ENCODE measurements at places on chromosomes 1 and 21. TPM values are rescaled to one million over a fixed set of nuclear protein-coding genes. Genes with fewer than 3 reads are reported as not detected.

Gene NIPAL3
- total RNA-seq = 28.8 TPM

DNA sequence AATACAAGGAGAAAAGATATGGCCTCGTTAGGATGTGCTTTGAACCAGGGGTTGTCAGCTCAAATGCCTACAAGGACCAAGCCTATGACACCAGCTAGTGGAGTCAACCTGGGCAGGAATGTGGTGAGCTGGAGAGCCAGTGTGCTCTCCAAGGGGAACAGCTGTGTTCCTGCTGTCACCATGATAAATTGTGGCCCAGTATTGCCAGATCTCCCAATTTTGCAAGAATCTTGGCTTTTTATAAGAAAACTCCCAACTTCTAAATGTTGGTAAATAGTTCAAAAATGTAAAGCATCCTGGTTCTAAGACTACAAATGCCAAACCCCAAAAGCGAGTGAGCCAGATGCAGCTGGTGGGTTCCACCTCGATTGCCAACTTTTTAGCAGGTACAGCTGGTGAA lies 391.1 kb downstream of the PLPP3 start:
- DNase-seq = no peak

DNA sequence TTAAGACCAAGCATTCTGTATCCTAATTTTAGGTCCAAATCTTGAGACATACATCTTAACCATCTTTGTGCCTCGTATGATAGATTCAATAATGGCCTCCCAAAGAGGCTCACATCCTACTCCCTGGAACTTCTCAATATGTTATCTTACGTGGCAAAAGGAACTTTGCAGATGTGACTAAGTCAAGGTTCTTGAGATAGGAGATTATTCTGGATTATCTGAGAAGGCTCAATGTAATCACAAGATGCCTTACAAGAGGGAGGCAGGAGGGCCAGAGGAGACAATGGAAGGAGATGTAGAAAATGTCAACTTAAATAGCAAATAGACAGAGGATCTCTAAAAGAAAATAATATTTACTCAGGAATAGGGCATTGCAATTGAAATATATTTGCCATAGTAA lies 548.9 kb downstream of the MATN1 start:
- DNase-seq = no peak

Gene NR1I3
- not detected for total RNA-seq

DNA sequence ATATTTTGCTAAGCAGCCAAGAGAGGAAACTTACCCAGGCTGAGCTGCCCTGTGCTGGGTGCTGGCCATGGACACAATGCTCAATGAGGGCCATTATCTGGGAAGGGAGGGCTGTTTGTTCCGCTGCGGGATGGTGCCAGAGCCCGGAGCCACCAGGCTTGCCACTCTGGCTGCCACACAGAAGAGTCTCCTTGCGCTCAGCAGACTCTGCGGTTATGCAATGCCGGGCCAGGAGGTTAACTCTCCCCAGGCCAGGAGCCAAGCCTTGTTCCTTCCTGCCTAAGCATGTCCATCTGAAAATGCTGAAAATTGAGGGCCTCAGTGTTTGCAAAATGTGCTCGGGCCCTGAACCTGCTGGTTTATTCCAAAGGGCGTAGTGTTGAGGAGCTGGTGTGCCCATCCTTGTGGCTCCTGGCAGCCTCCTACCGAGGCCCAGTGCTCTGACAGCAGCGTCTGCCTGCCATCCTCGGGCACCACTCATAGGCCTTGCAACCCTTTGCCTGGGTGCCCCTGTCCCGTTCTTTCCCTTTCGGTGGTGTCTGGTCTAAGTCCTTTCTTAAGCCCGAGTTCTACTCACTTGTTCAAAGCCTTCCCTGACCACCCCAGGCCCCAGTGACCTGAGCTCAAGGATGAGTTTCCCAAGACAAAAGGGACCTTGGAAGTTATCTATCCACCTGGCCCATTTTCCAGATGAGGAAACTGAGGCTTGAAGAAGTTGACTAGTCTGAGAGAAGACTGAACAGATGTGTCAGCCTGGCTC lies 133.8 kb upstream of the EDN2 start:
- peak; percentile 47 for DNase-seq

GRCh38 chr1:233020426-233020825 lies 70.0 kb downstream of the NTPCR start:
- DNase-seq = no peak

DNA sequence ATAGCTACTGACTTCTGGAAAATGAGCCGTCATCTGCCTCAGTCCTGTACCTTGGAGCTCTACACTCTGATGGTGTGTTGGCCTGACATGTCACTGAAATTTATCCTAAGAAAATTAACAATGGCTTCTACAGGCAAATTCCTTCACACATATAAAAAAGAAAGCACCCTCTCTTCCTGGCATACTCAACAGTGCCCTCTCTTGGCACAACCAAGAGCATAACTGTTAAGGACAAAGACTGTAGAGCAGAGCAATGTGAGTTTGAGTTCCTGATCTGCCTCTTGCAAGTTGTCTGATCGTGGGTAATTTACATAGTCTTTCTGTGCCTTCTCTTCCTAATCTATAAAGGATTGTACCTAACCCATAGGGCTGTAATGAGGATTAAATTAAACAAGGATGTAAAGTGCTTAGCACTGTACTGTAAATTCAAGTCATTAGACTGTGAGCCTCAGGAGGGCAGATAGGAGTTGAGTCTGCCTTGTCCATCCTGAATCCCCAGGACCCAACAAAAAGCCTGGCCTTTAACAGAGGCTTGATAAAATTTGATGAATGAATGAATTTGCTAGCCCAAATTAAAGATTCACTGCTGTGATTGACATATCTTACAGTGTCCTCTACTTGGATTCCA lies 83.5 kb downstream of the SYF2 start:
- DNase-seq = no peak

DNA sequence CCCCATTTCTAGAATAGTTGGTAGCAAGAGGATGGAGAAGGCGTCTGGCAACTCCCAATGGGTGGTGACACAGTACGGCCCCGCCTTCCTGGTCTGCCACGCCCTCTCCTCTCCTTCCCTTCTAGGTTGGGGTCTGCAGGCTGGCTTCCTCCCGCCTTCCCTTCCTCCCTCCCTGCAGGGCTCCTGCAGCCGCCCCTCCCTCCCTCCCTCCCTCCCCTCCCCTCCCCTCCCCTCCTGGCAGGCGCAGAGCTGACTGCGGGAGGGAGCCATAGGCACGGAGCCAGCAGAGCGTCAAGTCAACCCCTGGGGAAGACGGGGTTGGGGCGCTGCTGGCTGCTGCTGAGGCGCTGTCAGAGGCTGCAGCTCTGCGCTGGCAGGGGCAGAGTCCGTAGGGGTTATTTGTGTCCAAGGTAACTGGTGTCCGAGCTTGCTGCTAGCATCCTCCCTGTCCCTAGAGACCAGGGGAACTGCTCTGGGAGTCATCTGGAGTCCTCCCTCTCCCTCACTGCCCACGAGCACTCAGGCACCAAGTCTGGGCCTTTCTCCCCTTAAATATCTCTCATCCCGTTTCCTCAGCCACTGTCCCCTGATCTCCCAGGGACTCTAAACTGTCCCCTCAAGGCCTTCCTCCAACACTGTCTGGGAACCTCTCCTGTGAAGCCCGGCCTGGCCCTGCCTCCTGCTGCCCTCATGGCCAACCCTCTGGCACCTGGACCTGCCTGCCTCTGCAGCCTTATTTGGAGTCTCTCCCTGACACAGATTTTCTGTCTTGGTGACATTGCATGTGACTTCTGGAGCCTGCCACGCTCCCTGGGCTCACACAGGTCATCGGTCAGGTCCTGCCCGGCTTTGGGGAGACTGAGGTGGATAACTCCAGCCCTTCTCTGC lies 57.4 kb upstream of the ACOT11 start:
- DNase-seq = no peak

DNA sequence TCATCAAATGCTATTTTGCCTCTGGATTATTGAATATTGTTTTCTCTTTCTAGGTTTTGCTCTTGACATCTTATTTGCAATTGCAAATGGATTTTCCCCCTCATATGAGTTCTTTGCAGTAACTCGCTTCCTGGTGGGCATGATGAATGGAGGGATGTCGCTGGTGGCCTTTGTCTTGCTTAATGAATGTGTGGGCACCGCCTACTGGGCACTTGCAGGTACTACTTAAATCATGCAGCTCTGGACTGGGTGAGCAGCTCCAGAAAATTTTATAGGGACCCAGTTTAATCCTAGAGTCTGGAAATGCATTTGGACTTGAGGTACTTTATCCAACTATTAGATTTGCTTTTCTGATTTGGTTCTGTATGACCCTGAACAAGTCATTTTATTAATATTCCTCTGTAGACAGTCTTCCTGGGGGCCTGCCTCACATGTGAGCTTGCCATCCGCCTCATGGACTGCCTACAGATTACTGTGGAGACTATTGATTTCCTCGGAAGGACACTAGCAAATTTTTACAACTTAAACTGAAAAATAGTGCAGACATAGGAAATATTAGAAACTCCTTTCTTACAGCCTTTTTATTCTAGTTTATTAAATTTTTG lies 44.5 kb downstream of the SLC22A15 start:
- DNase-seq = peak; percentile 49

DNA sequence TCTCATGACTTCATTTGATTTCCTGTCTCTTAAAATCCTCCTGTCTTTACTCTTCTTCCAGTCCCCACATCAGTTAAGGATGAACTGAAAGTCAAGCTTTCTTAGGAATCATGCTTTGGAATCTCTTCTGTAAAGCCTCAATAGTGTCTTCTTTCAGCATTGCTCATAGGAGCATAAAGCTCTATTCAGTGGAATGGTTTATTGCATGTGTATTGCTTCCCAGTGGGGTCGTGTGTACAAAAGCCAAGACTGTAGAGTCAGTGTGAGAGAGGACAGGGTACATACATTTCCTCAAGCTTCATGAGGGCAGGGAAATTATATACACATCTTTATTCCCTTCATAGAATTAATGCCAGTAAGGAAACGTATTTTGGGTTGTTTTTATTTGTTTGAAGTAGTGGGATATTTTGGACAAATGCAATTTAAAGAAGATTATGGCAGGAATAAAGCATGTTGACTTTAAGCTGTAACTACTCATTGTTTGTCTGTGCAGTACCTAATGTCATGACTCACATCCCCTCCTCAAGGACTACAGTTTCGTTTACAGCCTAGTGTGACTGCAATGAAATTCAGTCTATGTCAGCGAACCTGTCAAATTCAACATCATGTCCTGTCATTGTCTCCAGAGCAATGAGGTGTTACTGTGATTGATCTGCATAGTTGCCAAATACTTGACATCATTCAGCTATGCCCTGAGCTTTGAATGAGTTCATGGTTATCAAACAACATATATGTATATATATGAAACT lies 2164.2 kb downstream of the NCAM2 start:
- DNase-seq = no peak

GRCh38 chr21:38716942-38717341 lies 88.8 kb upstream of the ETS2 start:
- no peak for DNase-seq

GRCh38 chr1:116284819-116285390 lies 88.1 kb upstream of the ATP1A1 start:
- DNase-seq = no peak

DNA sequence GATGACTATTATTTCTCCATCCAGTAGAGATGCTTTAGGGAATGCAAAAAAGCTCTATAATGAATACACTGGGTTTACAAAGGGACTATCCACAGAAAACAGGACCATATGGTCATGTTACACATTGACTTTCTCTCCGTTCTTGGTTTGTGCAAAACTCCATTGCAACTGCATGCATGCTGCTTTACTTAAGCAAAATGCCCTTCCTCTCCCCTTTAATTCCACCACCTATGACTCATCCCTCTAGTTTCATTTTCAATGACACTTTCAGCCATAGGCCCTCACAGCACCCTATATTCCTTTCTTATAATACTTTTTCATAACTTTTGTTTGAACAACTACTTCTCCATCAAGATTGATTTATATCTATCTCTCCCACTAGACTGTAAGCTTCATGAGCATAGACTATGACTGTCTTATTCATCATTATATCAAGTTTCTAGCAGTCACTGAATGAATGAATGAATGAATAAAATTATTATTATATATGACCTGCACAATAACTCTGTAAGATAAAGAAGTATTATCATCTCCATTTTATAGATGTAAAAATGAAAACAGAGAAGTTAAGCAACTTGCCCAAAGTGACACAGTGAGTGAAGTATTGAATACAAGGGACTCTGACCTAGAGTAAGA lies 248.9 kb downstream of the PLPP3 start:
- no peak for DNase-seq

Gene SLC45A1
- 0.73 TPM for total RNA-seq

DNA sequence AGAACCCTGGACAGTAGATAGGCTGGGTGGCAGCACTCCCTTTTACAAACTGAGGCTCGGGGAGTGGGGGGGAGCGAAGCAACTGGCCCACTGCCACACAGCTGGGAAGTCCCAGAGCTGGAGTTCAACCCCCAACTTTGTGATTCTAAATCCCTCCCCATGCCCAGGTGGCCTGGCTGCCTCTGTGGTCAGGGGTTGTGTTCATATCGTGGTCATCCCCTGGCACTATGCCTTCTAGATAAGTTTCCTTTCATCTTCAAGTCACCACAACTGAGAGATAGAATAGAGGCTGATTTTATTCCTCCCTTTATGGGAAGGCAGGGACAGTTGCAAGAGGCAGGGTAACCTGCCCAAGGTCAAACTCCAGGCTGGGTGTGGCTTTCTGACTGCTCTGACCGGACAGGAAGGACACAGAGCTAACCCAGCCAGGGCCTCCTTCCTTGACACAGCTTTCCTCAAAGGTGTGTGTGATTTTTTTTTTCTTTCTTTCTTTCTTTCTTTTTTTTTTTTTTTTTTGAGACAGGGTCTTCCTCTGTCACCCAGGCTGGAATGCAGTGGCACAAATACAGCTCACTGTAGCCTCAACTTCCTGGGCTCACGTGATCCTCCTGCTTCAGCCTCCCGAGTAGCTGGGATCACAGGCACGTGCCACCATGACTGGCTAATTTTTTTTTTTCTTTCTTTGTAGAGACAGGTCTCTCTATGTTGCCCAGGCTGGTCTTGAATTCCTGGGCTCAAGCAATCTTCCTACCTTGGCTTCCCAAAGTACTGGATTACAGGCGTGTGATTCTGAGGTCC lies 18.4 kb upstream of the TNFRSF1B start:
- DNase-seq = no peak

DNA sequence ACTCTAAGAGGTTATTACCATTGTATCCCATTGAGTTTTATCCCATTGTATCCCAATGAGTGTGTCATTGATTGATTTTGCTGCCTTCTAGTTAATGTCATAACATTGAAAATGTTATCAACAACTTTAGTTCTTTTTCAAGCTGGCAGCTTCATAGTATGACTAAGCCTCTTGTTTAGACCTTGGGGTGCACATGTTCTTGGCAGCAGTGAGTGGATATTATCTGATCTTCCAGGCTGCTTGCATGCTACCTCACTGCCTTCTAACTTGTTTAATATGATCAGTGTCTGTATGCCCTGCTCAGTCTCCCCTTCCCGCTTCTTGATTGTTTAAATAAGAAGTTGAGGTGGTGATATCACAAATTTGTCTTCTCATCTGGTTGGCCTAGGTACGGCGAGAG lies 24.6 kb downstream of the NTPCR start:
- DNase-seq = no peak

Gene LPAR3
- total RNA-seq = 14.0 TPM

Gene ERG
- total RNA-seq = not detected

Gene KIAA0319L
- total RNA-seq = 72.0 TPM

- peak; percentile 92 for DNase-seq
These were observed 5.4 kb upstream of the LAMC2 start for GRCh38 chr1:183180634-183181056.
